ENCODE measurements at places on chromosomes 11 and 22.

DNA sequence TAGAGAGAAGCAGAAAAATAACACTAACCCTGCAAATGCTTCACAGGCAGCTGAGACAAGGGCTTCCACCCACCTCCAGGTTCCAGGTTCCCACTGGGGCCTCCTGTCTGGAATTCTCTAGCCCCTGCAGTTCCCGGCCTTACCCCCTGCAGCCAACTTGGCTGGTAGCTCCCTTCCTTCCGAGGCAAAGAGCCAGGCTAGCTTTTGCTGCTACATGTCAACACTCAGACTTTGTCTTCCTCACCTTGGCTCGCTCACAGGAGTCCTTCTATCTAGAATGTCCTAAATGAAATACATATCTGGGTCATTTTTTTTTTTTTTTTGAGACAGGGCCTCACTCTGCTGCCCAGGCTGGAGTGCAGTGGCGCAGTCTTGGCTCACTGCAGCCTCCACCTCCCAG lies 9.9 kb upstream of the TTLL1 start:
- no peak for DNase-seq

DNA sequence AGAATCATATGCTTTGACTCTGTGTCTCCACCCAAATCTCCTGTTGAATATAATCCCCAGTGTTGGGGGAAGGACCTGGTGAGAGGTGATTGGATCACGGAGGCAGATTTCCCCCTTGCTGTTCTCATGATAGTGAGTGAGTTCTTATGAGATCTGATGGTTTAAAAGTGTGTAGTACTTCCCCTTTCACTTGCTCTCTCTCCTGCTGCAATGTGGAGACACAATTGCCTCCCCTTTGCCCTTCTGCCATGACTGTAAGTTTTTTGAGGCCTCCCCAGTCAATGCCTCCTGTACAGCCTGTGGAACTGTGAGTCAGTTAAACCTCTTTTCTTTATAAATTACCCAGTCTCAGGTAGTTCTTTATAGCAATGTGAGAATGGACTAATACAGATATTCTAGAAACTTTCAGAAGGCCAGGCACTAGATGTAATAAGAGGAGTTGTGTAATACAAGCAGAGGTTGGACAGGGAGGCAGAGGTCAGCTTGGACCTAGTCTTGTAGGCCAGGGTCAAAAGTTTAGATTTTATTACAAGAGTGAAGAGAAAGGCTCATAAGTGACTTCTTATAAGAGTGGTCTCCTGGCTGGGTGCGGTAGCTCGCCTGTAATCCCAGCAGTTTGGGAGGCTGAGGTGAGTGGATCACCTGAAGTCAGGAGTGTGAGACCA lies 9.3 kb upstream of the SERPING1 start:
- DNase-seq, result no peak

GRCh38 chr22:48828688-48829087 lies 999.0 kb downstream of the BRD1 start:
- no peak for DNase-seq

- DNase-seq, result peak; percentile 11
These were observed 163.8 kb upstream of the BDNF start for GRCh38 chr11:27864091-27864491.

GRCh38 chr22:47192651-47193437 lies 430.4 kb downstream of the TBC1D22A start:
- DNase-seq, result no peak

- DNase-seq, result no peak
These were observed 9.8 kb upstream of the HBE1 start for GRCh38 chr11:5279471-5280090.

DNA sequence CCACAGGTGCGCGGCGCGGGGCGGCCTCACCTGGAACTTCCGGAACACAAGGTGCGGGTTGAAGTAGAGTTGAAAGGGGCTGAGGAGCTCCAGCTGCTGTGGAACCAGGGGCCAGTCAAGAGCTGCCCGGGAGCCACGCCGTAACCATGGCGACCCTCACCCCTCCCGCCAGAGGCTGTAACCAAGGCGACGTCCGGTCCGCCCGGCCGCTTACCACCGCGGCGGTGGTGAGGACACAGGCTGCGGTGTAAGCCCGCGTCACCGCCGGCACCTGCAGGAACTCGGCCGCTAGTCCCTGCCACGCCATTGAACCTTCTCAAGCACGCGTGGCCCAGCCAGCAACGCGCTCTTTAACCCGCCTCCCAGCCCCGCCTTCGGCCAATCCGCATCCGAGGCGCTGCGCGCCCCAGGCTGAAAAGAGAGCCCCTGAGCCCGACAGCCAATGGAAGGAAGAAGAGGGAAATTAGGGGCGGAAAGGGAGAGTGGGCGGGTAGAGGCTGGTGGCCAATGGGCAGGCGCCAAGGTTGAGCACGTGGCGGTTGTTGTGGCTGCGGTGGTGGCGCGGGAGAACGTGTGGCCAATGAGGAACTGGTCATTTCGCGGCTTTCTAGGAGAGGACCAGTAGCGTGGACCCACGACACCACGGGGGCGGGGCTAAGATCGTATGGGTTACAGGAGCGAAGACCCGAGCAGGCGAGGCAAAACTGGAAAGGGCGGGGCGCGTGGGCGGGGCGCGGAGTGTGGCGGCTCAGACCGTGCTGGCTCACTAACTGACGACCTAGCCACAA lies at the start of gene DERL3:
TSS of gene DERL3 (minus strand) at position 326 of the 788 bp plus-strand sequence. CDS start at position 307, 19 bp downstream.
- peak; percentile 91 for DNase-seq

DNA sequence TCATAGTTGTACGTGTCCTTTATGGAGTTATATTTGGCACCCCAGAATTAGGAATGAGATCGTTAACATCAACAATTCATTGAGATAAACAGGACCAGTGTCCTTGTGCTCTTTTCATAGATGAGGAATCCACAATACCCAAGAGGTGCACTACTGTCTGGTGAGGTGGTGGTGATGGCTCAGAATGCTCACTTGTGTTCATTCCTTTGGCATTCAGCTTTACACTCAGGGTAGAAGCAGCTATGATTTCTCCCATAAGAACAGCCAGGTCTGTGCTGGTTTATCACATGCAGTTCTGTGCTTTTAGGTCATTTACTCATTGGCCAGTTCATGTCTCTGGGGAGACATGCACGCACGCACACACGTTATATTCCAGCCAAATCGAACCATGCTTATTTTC lies 167.2 kb downstream of the FAT3 start:
- DNase-seq, result no peak

GRCh38 chr22:42695294-42695693 lies 25.4 kb downstream of the A4GALT start:
- DNase-seq, result no peak

GRCh38 chr22:47553436-47553835 lies 791.0 kb downstream of the TBC1D22A start:
- DNase-seq, result no peak

DNA sequence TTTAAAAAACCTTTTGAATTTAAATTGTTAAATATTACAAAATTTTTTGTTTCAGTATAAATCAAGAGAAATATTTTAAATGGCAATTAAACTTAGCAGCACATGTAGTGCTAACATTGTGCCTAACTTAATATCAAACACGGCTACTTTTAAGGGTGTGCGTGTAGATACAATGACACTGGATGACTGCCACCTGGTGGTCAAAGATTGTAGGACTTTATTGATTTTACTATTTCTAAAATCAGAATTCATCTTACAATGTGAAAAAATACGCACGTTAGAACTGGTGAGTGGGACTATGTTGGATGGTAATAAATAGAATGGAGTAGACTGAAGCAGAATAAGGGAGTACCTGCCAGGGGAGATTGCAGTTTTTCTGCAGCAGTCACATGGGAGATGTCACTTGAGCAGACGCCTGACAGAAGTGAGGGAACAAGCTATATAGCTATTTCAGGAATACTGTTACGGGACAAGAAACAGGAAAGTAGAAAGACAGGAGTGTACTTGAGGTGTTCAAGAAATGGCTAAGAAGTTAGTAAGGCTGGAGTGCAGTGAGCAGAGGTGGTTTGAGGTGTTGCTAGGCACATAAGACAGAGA lies 52.9 kb downstream of the UVRAG start:
- peak; percentile 34 for DNase-seq

GRCh38 chr22:30881361-30882183 lies 87.0 kb downstream of the MORC2 start:
- DNase-seq, result no peak

- DNase-seq, result no peak
These were observed 298.7 kb upstream of the ZC3H12C start for GRCh38 chr11:109794501-109794900.

DNA sequence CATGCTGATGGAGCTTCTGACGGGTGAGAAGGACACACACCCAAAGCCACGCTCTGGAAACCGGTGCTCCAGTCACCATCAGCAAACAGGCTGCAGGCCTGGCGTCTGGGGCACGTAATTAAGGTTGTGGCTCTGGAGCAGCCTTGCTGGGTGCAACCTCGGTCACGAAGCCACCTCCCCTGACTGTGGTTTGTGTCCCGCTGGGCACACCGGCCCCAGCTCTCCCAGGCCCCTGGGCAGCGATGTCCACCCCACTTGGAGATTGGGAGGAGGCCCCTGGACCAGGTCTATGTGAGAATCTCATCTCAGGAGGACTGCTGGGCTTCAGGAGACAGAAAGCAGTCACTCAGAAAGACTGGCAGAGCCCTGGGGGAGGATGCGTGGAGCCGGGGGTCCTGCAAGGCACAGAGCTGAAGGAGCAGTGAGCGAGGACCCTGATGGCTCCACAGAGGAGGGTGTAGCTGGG lies 631.6 kb downstream of the BRD1 start:
- no peak for DNase-seq

- DNase-seq, result no peak
These were observed 275.2 kb upstream of the KIRREL3 start for GRCh38 chr11:127275774-127276173.

GRCh38 chr11:65119670-65119995 lies 2.1 kb upstream of the ZNHIT2 start:
- no peak for DNase-seq

DNA sequence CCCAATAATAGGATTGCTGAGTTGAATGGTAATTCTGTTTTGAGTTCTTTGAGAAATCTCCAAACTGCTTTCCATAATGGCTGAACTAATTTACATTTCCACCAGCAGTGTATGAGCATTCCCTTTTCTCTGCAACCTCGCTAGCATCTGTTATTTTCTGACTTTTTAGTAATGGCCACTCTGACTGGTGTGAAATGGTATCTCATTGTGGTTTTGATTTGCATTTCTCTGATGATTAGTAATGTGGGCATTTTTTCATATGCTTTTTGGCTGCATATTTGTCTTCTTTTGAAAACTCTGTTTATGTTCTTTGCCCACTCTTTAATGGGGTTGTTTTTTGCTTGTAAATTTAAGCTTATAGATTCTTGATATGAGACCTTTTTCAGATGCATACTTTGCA lies 97.4 kb downstream of the FDX1 start:
- no peak for DNase-seq

DNA sequence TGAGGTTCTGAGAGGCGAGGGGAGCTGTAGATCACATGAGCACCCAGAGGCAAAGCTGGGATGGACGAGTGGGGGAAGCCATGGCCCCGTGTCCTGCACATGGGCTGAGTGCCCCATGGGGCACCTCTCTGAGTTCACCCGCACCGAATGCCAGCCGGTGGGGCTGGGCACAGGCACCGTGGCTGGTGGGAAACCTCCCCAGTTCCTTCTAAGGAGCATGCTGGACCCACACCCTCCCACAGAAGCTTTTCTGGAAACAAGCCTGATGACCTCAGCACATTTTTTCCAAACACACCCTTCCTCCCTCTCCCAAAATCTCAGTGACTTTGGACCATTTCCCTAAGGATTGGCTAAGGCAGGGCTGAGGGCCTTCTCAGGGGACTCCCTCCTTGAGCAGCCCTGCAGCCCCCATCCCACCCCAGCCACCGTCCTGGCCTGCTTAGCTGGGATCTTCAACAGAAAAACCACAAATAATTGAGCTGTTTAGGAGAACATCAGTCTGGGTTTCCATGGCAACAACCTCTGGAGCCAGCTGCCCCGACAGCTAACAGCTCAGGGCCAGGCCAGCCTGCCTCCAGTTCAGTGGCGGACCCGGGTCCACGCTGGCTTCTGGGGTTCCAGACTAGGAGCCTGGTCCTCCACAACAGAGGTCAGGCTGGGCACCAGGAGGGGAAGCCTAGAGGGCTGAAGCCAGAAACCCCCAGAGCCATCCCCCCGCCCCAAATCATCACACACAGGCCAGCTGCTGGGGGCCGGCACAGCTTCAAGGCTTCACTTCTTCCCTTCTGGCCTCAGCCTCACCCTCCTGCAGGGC lies 18.1 kb upstream of the LINC01488 start:
- DNase-seq, result no peak

DNA sequence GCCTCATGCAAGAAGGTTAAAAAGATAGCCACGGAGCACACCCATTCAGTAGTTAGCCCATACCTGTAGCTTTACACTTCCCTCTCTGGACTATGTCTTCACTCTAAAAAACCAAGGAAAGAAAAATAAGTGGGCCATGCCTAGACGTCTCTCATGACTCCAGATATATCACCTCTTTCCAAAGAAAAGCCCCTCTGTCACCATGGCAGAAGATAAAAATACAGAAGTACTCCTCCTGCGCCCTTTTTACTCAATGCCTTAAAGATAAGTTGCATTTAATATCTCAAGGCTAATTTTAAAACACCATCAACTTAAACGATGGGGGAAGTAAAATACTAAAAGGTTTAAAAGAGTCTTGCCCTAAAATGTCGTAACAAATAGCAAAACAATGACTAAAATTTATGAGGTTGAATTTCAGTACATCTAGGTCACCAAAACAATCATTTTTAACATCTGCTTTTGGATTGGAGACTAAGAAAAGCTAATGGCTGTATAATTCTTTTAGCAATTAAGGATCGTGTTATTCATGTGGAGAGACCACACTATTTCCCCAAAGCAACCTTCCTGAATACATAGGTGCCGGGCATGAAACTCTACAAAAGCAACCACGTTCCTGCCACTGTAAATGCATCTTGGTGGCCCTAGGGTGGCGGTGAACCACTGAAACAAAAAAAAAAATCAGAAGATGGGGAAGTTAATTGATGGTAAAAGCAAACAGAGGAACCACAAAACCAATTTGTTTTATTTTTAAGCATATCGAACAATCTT lies 46.0 kb downstream of the CELF1 start:
- DNase-seq, result no peak

DNA sequence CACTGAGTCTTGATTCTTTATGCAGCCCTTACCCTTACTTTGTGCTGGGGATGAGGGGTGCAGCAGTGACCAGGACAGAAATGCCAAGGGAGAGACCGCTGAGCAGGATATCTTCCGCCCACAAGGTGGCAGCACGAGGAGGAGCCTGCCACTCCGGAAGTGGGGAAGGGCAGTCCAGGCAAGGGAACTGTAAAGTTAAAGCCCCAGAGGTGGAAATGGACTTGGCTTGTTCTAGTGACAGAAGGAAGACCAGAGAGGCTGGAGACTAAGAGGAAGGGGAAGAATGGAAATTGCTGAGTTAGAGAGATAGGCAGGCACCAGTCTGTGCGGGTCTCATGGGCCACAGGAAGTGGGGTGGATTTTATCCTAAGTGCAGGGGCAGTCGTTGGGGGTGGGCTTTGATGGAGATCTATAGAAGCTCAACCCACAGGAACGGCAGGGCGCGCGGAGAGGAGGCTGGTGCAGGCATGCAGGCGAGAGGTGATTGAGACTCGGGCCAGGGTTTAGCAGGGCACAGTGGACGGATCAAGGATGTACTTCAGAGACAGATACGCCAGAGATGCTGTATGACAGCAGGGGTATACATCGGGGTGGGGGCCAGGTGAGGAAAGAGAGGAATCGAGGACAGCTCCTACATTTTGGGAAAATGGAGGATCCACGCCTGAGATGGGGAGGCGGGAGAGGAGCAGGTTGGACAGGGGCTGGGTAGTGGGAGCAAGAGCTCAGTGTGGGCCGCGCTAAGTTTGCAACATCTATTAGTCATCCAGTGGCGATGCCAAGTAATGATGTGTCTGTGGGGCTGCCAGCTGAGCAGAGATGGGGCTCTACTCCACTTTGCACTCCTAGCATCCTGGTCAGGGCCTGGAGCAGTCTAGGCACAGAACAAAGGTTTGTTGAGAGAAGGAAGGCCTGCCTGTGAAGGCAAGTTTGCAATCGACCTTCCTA lies 3.3 kb upstream of the GRK2 start:
- peak; percentile 57 for DNase-seq
